ENCODE measurements at places on chromosomes 1 and 21.

- DNase-seq = no peak
Measured at GRCh38 chr1:12469990-12470389, 148.0 kb downstream of the DHRS3 start.

DNA sequence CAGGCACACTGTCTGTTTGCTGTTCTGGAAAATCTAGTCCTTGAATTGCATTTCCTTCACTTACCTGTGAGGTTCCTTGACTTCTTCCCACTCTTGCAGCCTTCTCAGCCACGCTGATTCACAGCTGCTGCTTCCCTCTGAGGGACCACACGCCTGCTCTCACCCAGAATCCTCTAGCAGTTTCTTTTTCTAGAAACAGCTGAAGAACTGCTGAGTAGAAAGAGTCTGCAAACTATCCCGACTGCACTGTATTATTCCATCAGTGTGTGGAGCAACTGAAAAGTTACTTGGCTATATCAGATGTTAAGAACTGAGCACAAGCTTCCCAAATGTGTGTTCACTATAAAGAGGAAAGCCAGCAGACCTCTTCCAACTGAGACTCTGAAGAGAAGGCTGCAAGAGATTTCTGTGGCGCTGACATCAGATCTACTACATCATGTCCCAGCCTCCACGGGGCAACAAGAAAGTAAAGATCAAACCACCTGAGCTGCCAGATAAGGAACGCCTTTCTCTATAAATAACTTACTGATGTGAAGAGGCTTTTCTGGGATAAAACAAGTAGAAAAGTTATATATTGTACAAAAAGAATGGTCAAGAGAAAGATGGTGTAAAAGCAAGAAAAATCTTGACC lies 226.6 kb downstream of the RERE start:
- no peak for DNase-seq

DNA sequence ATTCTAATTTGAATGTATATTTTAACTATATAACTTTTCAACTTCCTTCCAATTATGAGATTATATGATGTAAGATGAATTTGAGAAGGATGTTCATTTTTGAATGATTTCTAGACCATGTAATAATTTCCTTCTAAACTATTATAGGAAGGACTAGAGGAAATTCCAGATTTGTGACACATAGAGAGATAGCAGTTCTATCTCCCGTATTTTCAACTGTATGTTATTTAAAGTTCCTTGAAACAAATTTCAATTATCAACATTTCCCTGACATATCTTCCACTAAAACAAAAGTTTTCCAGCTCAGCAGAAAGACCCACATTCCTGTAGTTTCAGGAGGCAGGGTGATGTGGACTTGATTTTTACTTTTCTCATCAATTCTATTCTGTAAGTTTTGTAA lies 396.7 kb upstream of the C1orf87 start:
- no peak for DNase-seq

- DNase-seq = no peak
Measured at GRCh38 chr1:61481315-61481715, 243.6 kb downstream of the TM2D1 start.

- DNase-seq = peak; percentile 81
Measured at GRCh38 chr1:17531682-17532487, 7.6 kb upstream of the ARHGEF10L start.
